K562 (cell line): ENCODE measurements at places on chromosomes 16 and 17. TPM values are rescaled to one million over a fixed set of nuclear protein-coding genes. Genes with fewer than 3 reads are reported as not detected.

GAS7 gene
- 0.16 and 0.33 TPM in 2 replicates for total RNA-seq

HS3ST3B1 gene
- 12.9 and 13.0 TPM in 2 replicates for total RNA-seq

USP43 gene
- total RNA-seq, result 0.09 and 0.18 TPM in 2 replicates

ZPBP2 gene
- total RNA-seq, result not detected in 2 replicates

CCDC154 gene
- 0.22 and 0.42 TPM in 2 replicates for total RNA-seq

CACNG1 gene
- total RNA-seq, result not detected in 2 replicates

LRRC3C gene
- not detected in 2 replicates for total RNA-seq

CDH16 gene
- not detected in 2 replicates for total RNA-seq

ABCA8 gene
- total RNA-seq, result 8.5 and 10.4 TPM in 2 replicates

ZG16 gene
- 0.04 TPM in 1 of 2 replicates, not detected in the other for total RNA-seq

FMNL1 gene
- total RNA-seq, result 32.1 and 36.6 TPM in 2 replicates

SLC38A8 gene
- total RNA-seq, result not detected in 2 replicates

SLC16A11 gene
- total RNA-seq, result not detected in 2 replicates

VAT1L gene
- 0.20 TPM in 1 of 2 replicates, not detected in the other for total RNA-seq
